ENCODE measurements at places on chromosomes 13 and 19.
A peak's percentile ranks its signal among the peaks of the same experiment; 100 is the strongest.

- no peak for DNase-seq
Observed at GRCh38 chr13:25616674-25617073, 244.9 kb downstream of the ATP8A2 start.

GRCh38 chr19:8430650-8431049 lies 14.1 kb upstream of the HNRNPM start:
- DNase-seq: no peak

DNA sequence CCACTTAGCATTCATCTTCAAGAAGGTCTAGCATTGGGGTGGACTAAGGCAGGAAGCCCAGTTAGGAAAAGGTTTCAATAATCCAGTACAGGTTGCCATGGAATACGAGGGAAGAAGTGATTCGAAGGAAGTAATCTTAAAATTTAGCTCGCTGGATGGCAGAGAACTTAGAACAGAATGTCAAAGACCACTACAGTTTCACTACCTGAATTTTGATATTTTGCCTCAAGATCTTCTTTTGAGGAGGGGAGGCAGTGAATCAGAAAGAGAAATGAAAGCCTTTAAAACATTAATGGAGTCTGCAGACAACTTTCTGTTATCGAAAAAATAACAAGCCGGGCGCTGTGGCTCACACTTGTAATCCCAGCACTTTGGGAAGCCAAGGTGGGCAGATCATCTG lies 7.0 kb upstream of the RAB8A start:
- DNase-seq: no peak

DNA sequence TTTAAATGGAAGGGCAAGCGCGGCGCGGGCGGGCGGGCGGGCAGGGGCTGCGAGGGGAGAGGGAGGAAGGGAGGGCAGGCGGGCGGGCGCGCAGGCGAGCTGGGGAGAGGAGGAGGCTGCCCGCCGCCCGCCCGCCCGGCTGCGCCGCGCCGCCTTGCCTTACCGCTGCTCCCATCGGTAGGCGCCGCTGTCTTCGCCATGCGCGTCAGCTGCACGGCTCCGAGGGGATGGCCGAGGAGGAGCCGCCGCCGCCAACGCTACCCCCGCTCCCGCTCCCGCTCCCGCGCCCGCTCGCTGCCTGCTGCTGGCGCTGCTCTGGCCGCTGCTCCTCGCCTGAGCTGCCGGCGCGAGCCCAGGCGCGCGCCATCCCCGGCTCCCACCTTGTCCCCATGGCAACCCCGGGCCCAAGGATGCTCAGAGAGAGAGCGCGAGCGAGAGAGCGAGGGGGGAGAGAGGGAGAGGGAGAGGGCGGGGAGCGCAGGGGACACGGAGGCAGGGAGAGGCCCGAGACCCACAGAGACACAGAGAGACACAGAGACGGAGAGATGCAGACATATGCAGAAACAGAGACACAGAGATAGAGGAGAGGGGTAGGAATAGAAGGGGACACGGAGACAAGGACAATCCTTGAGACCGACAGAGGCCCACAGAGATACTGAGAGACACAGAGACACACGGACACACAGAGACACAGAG lies 40.3 kb downstream of the DEDD2 start:
- peak; percentile 82 for DNase-seq

DNA sequence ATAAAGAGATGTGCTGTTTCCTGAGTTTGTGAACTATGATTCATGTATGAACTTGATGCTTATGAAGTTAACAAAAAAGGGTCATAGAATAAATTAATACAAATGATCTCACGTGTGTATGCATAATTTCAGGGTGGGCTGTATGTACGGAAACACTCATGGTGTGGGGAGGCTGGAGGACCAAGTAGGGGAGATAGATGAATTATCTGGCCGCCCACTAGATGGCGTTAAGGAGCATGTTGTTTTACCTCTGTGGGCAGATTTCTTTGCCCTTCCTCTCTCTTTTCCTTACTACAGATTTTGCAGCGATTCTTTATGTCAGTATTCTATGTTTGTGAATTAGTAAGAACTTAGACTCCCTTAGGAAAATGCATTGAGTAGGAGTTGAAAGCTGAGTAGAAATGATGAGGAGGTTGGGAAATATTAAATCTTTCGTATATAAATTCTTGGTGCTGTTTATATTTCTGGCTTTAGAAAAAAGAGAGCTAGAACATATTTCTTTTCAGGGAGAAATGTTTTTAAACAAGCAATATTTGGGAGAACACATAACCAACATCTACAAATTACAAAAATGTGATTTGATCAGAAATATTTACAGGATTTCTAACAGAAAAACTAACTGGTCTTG lies 47.4 kb upstream of the TMTC4 start:
- DNase-seq: peak; percentile 59

DNA sequence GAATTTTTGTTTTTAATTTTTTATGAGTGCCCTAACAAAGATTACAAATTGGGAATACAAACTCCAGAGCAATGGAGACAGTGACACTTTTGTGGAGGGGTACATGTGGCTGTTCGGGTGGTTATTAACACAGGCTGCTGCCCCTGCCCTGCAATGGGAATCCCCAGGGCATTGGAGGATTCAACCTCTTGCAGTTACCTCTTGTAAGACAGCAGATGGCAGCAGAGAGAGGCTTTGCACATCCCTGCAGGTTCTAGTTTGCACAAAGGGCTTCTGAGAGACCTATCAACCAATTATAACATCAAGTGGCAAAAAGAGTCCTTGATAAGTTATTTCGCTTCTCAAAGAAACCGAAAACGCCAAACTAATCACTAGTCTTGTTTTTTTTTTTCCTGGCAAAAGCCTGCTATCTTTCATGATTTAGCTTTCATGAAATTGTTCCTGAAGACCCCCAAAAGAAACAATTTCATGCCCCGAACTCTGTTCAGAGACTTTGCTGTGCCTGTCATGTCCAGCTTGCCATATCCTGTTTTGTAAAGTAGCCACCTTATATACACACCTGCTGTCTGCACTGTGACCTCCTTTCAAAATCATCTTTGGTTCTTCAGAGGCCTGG lies 10.4 kb downstream of the GJB2 start:
- peak; percentile 55 for DNase-seq

- DNase-seq: no peak
Observed at GRCh38 chr13:113978741-113979481, 5.0 kb upstream of the C13orf46 start.

- no peak for DNase-seq
Observed at GRCh38 chr13:24237356-24237755, 72.0 kb upstream of the C1QTNF9 start.

DNA sequence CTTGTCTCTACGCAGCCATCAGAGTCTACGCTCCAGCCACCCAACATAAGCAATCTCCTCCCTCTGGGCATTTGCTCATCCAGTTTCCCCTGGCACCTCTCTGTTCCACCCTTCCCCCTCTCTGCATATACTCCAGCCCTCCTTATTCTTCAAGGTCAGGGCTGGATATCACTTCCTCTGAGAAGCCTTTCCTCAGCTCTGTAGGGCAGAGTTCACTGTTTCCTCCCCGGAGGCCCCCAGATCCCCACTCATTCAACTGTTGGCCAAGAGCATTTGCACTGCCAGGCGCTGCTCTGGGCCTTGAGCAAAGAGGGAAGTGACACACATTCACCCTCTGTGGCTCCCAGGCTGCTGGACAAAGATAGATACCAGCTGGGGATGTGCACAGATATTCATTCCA lies 3.3 kb downstream of the FCGRT start:
- peak; percentile 26 for DNase-seq

DNA sequence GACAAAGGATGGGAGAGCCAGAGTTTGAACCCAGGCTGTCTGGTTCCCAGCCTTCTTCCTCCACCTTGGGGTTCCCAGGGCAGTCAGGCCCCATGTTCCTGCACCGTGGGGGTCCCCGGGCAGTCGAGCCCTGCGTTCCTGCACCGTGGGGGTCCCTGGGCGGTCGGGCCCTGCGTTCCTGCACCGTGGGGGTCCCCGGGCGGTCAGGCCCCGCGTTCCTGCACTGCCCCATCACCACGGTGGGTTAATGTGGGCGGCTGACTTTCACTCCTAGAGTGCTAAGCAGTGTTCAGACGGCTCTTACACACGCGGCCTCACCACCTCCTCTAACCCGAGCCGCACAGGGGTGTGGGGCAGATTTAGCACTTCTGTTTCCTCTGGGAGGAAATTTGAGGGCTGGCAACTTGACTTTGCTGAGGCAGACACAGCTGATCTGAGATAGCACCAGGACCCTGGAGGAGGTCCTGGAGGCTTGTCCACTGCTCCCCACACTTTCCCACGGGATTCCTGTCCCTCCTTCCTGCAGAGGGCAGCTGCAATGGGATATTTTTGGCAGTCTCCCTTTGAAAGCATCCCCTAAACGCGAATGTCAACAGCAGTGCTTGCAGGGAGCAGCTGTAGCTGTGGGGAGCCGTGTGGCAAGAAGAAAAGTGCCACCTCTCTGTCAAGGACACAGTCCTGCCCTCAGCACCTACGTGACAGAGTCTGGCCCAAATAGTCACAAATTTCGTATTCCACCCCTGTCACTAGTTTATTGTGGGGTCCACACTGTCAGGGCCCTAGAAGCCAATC lies 239.4 kb downstream of the TEX29 start:
- DNase-seq: no peak

DNA sequence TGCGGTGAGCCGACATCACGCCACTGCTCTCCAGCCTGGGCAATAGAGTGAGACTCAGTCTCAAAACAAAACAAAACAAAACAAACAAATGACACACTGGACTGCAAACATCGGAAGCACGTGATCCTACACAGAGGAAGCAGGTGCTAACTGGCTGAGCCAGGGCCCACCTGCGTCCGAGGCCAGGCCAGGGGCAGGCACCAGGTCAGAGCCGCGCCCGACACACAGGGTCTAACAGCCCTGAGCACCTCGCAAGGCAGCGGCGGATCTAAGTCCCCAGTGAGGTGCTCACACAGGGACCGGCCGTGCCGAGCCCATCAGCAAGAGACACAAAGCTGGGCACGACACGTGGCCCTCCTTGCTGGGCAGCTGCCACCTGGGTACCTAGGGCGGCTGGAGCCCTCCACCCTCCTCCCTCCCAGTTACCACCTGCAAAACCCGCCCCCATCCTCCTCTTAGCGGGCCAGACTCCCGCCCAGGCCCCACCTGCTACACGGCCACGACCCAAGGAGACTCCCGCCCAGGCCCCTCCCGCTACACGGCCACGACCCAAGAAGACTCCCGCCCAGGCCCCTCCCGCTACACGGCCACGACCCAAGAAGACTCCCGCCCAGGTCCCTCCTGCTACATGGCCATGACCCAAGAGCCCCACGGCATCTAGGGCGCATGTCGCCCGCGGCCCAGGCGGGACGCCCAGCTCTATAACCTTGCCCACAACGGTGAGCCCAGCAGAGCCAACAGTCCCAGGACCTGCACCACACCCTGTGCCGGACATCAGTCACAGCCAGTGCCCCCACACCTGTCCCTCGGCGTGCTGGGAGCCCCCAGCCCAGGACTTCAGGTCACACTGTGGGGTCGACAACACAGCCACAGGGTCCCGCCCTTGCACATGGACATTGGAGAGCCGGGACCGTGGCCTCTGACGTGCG lies 15.6 kb downstream of the AP3D1 start:
- no peak for DNase-seq

- no peak for DNase-seq
Observed at GRCh38 chr19:1284293-1284978, 1.2 kb upstream of the EFNA2 start.

DNA sequence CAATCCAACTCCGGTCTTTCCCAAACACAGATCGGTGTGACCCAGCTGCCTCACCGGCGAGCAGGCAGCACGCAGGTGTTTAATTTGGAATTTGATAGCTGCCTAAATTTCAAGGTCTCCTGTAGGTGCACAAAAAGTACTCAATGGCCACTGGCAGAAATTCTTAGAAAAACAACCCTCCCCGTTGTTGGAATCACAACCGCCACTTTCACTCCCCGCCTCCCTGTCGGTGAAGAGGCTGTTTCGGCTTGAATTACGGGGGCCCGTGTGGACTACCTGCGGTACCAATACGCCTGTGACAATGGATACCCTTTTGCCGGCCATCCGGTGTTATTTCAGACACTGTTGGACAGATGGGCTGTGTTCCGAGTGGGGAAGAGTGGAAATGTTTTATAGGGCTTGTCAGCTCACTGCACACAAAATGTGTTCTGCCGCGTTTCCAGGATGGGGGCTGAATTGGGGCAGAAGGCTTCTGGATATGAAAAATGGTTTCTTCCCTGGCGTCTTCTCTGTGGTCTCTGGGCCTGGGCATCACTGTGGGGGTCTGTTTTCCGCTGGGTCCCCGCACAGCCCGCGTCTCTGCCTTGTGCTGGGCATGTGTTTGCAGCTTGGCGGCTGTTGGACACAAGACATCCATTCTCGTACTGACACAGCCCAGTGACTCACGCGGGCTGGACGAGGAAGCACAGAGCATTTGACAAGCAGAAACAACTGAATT lies 45.4 kb downstream of the ZIC5 start:
- no peak for DNase-seq

- no peak for DNase-seq
Observed at GRCh38 chr19:33349319-33350289, 23.9 kb upstream of the CEBPG start.

- DNase-seq: no peak
Observed at GRCh38 chr13:50780201-50781015, 63.1 kb downstream of the DLEU7 start.

DNA sequence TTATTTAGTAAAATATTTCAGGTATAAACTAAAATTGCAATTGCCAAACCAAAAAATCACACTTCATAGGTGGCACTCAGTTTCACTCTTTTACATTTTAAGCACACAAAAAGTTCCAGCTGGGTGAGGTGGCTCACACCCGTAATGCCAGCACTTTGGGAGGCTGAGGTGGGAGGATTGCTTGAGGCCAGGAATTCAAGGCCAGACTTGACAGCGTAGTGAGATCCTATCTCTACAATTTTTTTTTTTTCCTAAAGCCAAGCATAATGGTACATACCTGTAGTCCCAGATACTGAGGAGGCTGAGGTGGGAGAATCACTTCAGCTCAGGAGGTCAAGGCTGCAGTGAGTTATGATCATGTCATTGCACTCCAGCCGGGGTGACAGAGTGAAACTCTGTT lies 20.6 kb upstream of the SLC46A3 start:
- no peak for DNase-seq

DNA sequence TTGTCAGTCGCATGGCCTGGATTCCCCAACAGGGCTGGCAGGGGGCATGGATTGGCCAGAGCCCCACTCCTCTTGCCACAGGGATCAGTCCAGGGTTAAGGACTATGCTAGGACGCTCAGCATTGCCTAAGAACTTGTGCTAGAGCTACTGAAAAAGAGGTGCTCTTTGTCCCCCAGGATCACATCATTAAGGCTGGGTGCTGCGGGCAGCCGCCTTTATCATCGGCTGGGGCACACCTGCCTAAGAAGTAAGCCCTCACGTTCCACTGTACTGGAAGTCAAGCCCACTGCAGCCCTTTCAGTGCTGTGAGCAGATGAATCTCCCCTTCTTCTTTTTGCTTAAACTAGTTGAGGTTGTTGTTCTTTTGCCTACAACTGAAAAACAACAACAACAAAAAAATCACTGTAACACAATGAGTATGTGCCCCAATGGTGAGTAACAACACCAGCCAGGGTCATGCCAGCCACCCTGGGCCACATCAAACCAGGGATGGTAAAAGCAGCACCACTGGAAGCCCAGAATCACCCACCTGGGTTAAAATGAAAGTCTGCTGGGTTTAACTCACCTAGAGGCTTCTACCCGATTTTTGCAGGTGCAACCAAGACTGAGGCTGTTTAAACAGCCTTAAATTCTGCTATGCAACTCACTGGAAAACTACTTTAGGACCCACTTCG lies 20.6 kb downstream of the STK24 start:
- DNase-seq: no peak

- no peak for DNase-seq
Observed at GRCh38 chr19:8641908-8642547, 11.6 kb downstream of the NFILZ start.

- DNase-seq: no peak
Observed at GRCh38 chr19:18414504-18415177, 4.6 kb upstream of the SSBP4 start.

- no peak for DNase-seq
Observed at GRCh38 chr13:110154410-110154933, 152.5 kb downstream of the COL4A1 start.
